ENCODE measurements at places on chromosomes 4 and X.
A peak's percentile ranks its signal among the peaks of the same experiment; 100 is the strongest.

DNA sequence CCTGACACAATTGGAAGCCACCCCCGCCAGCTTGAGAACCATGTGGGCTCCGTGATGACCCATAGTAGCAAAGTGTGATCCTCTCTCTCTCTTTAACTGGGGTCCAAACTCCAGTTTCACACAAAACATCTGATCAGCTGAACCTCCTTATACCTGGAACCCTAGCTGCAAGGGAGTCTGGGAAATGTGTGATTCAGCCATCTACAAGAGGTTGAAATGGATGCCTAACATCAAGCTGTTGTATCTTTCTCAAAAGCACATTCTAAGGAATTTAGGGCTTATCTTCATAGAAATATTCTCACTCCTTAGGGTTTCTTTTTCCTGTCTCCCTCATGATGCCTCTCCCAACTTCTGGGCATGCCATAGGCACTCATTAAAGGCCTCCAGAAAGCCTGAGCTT is 126.0 kb downstream of the BCOR start:
- DNase-seq: no peak

DNA sequence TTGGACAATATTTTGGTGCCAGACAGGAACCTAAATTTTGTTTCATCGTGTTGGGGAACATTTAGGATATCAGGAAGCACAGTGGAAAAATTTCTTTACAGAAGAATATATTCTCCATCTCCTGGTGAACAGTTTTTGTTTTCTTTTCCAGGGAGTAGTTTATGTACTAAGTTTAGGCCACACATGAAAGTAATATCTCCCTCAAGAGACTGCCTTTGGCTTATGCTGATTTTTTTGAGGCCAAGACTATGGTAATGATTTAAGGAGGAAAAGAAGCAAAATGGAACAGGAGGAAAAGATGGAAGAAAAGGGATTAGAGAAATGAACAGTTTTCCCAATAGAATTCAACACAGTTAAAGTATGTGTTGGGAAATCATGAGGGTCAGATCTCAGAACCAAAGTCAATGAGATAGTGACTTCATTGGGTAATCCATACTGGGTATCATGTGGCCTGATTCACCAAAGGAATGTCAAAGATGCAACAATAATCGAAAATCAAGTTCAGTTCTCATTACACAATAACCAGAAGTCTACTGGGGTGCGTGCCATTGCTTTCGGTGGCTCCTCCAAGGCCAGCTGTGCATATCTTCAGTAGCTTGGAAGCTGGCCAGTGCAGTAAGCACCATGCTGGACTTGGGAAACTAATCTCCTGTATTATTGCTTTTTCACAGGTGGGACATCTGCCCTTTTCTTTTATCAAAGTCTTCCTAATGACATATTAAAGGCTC is 234.8 kb downstream of the COL25A1 start:
- DNase-seq: no peak

GRCh38 chrX:16114611-16115010 is 8.8 kb upstream of the GRPR start:
- no peak for DNase-seq

DNA sequence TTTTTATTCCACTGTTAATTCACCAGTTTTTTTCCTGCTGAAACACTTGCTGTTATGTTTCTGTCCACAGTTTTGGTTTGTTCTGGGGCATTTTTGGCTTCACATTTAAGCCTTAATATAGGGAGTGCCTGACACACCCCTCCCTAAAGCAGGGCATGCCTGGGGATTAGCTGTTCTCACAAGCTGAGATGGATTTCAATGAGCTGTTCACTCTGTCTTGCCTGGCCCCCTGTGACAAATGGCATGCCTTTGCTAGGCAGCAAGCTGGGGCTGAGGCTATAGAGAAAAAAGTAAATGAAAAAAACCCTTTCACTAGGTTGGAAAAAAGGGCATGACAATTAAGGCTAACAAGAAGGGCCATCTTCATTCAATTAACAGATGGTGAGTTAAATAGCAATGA is 22.4 kb downstream of the LPAR4 start:
- DNase-seq: no peak

GRCh38 chrX:828411-828959 is 197.9 kb downstream of the SHOX start:
- DNase-seq: peak; percentile 15

DNA sequence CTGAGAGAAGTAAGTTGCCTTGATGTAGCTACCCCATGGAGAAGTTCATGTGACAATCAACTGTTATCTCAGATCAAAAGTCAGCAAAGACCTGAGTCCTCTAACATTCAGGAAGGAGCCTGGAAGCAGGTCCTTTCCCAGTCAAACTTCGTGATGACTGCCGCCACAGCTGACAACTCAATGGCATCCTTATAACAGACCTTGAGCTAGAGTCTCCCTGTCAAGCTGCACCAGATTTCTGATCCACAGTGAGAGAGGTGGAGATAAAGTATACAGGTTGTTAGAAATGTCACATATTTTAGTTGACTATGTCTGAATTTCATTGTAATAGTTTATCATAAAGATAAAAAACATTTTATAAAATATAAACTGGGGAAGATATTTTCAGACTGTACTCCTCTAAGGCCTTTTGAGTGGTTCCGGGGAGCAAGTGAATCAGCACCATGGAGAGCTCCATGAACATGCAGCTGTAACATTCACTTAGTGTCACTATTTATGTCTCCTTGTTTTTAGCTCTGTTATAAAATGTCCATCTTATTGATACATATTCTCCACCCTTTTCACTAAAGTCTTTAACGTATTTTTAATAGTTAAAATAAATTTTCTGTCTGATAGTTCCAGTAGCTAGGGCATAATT is 1653.5 kb upstream of the AGA start:
- DNase-seq: no peak

DNA sequence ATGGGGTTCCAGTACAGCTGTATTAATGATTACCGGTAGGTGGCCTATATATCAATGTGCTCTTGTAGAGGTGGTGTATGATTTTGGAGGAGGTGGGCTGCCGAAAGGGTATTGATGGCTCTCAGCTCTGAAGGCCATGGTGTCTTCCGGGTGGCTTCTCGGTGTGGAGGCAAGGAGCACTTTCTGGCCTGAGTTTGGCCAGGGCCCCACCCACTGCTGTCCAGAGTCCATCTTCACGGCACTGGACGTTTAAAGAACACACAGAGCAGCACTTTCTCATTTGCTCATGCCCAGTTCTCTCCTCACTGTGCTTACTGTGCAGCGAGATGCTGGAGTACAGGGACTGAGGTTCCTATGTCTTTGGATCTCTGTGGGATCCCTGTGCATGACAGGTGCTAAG is 16.1 kb downstream of the BST1 start:
- no peak for DNase-seq

- no peak for DNase-seq
These were observed 768 bp downstream of the MID2 start for GRCh38 chrX:107826238-107827029.

DNA sequence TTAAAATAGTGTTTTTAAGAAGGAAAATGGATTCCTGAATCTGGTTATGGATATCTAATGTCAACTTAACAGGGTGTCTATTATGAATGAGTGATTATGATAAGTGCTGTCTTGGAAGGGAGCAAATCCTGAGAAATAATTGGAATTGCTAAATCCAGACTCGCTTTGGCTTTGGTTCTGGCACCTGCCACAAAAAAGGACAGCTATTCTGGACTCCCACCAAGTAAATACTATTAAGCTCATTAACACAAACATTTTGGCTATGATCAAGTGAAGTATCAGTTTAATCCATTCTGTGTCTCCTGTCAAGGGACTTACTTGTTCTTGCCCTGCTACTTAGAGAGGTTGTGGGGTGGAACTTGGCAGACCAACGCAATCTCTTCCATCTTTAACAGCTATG is 403.7 kb downstream of the CENPC start:
- no peak for DNase-seq

- DNase-seq: peak; percentile 47
These were observed 20.6 kb downstream of the SLC39A8 start for GRCh38 chr4:102324730-102325129.

- no peak for DNase-seq
These were observed 809 bp upstream of the SLC6A14 start for GRCh38 chrX:116435597-116435996.

DNA sequence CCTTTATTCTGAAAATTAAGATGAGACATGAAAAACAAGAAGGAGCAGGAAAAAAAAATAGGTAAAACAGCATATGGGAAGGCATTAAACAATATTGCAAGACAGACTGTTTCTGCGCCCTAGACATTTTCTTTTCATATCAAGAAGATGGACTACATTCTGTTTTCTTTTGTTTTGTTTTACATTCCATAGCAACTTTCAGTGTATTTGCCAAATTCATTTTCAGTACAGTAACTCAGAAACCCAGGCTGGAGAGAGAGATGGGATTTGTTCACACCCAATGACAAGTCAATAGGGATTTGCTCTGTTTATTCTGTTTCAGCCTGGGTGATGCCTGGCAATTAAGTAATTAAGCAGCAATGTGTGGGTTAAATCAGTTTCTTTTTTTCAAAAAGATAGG is 892.8 kb upstream of the DIAPH2 start:
- DNase-seq: no peak

DNA sequence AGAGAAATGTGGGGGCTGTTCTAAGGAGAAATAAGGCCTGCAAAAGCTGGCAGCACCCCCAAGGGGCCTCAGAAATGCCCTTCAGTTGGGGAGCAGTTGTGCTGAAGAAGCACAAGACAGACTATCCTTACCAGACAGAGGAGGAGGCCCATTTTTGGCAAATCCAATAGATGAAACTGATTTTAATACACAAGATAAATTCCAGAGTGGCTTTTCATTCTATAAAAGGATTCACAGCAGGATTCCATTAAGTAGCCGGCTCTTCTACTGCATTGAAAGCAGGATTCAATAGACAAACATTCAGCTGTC is 8.1 kb downstream of the SEPTIN6 start:
- no peak for DNase-seq

GRCh38 chr4:55393461-55394320 is 2.1 kb upstream of the TMEM165 start:
- DNase-seq: no peak

- DNase-seq: no peak
These were observed 16.7 kb downstream of the GPRIN3 start for GRCh38 chr4:89290727-89291516.

DNA sequence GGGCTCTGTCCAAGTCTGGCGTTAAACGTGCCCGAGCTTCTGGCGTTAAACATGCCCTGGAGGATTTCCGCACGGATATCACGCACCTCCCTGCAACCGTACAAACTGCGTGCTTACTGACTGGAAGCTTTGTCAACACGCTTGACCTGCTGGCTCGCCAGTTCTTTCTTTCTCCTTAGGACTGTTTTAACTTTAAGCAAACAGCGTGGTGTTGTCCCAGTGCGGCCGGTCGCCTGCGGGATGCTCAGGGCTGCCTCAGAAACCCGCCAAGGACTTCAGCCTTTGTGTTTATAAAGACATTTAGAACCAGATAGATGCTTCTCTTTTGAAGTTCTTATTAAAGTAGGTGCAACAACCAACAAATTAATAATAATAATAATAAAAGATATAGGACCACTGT is 946.0 kb downstream of the RAB28 start:
- no peak for DNase-seq

DNA sequence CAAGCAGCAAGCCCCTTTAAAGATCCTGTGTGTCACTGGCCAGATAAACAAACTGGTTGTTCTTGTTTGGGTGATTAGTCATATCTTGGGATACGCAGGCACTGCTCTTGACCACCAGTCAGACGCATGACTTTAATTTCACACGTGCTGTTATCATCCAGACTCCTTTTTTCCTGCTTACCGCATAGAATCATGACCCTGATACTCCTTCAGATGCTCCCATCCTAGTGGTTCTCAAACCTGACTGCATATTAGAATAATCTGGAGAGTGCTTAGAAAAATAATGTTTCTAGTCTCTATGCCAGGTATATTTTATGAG is 78.8 kb downstream of the CLDN22 start:
- DNase-seq: no peak

GRCh38 chr4:138889216-138889615 is 126.4 kb upstream of the NOCT start:
- no peak for DNase-seq

DNA sequence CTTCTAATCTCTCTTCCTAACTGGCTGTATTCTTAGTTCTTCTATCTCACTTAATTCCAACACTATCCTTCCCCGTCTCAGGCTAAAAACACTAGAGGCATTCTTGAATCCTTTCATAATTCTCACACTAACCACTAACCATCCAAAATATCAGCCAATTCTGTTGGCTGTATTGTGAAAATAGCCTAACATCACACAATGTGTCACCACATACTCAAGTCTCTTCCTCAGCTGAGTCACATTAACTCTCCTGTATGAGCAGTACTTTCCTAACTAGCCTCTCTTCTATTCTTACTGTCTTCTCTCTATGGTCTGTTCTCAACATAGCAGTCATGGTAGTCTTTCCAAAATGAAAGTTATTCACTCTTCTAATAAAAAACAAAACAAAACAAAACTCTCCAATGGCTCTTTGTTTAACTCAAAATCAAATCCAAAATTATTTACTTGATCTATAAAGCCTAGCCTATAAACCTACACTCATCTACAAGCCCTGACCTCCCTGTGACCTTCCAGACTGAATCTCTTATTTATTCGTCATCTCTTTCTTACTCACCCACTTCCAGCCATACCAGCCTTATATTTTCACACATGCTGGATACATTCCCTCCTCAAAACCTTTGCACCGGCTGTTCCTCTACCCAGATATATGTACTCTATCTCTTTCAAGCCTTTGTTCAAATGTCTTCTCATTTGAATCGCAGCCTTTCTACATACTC is 445.9 kb downstream of the TLL1 start:
- DNase-seq: no peak

DNA sequence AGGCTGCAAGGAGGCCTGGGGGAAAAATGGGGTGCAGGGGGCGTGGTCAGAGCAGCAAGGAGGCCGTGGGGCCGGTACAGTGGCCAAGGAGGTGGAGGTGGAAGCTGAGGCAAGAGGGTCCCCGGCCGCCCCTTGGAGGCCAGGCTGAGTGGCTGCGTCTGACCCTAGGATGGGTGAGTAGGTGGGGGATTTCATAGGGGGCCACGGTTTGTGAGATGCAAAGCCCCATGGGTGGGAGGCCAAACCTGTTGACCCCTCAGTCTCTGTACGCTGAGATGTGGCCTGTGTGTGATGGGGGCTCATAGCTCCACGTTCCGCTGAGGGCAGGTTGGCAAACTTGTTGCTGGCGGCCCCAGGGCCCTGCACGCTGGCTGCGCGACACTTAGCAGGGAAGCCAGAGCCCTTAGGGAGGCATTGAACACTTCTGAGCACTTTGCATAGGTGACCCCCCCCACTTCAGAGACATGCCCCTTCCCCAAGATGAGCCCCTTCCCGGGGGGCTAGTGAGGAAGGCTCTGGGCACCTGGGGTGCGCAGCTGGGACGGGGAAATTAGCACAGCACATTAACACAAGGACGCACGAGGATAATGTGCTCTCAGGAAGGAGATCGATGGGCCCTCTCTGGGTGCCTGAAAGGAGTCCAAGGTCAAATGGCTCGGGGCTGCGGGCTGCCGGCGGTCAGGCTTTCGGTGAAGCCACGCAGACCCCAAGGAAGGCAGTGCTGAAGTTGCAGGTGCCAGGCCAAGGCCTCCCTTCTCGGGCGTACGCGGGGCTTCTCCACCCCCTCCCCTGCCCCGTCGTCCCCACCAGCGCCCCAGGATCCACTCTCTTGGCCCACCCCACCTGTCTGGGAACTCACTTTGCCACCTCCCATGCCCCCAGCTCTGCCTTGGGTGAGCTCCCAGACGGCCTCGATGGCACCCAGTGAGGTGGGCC is 107.4 kb downstream of the HMX1 start:
- DNase-seq: no peak

GRCh38 chrX:150269605-150270254 is 93.4 kb upstream of the MAMLD1 start:
- no peak for DNase-seq

- DNase-seq: no peak
These were observed 124.9 kb downstream of the STAG2 start for GRCh38 chrX:124086411-124086810.

Data from suppressor macrophage treated with lipopolysaccharide for 1 hour (primary cell).